ENCODE measurements at places on chromosomes 4 and X.
A peak's percentile ranks its signal among the peaks of the same experiment; 100 is the strongest.

DNA sequence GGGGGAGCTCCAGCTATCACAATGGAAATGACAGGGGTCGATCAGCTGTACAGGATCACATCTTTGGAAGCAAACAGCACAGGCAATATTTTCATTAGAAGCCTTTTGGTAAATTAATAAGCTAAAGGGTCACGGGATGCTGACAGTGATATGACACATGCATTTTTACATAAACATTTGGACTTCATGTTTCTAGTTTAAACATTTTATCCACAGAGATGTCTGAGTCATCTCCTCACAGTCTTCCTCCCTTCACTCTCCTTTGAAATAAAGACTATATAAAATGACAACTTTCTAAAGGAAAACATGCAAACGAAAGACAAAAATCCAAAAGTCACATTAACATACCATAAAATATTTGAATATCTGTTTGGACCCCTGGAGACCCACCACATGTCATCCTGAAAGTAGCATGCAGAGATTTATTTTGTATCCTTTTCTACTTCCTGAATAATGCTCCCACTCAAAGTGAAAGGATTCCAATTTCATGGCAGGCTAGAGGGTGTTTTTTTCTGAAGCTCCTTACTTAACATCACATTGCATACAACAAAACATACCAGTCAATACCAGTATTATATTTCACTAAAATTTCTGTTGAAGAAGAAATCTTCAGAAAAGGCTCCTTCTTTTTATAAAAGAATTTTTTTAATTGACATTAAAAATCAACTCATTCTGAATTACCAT, 200.1 kb upstream of the PPARGC1A start:
- DNase-seq: no peak

DNA sequence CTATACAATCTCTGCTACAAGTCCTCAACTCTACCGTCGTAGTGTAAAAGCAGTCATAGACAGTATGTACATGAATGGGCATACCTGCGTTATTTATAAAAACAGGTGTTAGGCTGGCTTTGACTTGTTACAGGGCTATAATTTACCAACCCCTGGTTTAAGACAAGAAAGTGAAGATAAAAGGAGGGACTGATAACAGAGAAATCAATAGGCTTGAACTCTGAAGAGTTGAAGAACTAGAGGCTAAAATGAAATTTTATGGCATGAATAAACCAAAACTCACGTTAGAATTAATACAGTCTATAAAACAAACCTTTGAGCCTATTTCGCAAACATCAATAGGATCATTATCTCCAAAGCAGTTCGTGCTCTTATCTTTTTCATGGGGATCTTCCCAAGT, 36.2 kb downstream of the PPA2 start:
- DNase-seq: no peak

DNA sequence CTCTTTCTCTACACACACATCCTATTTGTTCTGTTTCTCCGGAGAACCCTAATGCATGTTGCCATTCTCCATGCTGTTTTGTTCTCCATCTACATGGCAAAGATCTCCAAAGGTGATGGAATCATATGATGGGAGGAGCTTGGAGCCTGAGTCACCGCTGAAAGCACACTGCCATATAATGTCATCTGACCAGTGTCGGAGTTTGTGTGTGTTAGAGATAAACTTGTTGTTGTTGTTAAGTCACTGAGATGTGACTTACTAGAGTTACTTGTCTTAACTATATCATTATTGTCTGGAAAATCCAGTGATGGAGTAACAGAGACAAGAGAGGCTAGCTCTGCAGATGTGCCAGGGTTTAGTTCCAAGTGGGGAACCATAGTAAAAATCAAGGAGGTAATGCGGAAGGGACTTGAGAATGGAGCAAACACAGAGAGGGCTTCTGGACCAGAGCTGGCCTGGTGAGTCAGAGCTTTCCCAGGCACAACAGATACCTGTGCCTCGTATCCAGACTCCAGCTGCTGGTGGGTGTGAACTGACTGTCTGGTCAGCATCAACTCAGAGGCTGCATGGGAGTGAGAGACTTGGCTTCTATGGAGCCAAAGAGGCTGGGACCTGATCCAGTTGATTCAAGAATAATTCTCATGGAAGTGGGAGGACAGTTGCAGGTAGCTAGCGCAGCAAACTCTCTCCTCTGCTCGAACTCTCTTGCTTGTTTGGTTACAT, 30.6 kb upstream of the CCKAR start:
- DNase-seq: no peak

DNA sequence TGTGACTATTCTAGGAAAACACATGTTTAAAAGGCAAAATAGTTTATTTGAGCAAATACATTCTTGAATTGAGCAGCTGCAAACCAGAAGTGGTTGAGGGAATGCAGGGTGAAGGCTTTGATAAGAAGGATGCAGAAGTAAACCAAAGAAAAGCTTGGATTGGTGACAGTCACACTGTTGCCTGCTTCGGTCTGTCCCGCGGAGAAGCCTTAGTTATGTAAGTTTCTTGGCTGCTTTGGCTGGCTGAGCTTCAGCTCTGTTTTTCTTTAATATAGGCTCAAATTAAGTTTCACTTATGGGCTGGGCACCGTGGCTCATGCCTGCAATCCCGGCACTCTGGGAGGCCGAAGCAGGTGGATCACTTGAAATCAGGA, 67.6 kb downstream of the FAM53A start:
- DNase-seq: no peak

GRCh38 chr4:43843501-43843900, 605.1 kb downstream of the KCTD8 start:
- DNase-seq: no peak

GRCh38 chrX:12685541-12685940, 105.7 kb upstream of the PRPS2 start:
- no peak for DNase-seq

- no peak for DNase-seq
Measured at GRCh38 chr4:139791681-139792080, 126.1 kb downstream of the MGST2 start.

- DNase-seq: no peak
Measured at GRCh38 chr4:147481577-147482109, 746 bp downstream of the EDNRA start.

DNA sequence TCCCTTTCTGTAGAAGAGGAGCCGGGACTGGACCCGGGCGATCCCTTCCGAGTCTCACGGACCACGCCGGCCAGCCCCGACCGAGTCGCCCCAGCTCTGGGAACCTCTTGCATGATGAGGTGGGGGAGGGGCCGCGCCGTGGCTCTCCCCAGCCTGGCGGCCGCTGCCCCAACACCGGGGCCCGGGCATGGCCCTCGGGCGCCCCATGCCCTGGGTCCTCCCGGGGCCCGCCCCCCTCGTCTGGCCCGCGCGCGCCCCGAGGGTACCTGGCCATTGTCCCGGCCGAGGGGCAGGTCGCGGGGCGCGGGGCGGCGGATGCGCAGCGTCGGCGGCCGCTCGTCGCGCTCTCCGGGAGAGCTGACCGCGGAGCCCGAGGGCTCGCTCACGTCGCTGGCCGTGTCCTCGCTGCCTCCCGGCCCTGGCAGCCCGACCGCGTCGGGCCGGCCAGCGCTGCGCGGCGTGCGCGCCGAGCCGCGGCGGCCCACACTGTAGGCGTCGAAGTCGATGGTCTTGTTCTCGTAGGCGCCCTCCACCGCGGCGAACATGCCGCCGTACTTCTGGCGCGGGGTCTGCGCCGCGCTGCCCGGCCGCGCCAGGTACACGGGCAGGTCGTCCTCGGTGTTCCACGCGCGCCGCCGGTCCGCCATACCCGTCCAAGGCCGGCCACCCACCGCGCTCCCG, 423 bp downstream of the CRMP1 start:
- no peak for DNase-seq

GRCh38 chrX:16429406-16429805, 220.6 kb upstream of the S100G start:
- no peak for DNase-seq

DNA sequence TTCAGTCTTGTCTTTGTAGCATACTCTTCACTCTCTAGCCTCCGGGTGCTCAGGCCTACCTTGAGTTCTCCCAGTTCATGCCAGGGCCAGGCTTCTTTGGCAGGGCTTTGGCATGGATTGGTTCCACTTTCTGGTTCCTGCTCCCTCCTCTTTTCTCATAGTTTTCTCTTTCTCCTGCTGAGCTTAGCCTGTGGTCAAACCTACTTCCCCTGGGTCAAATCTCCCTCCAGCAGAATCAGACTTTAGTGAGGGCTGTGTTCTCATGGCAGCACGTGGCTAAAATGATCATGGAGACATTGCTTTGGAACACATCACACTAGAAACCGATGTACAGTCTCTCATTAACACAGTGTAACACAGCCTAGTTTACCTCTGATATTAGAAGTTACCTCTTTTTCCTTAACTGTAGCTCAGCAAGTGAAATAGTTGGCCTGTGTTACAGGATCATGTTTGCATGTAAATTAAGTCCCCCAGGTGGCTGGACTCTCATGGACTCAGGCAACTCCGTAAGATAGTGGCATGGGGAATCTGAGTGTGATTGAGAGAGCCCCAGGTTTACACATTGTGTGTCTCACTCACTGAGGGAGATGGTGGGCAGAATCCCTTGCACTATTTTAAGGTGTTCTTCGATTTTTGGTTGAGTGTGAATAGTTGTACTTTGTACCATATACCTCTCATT, 13.3 kb downstream of the RAB9A start:
- no peak for DNase-seq

DNA sequence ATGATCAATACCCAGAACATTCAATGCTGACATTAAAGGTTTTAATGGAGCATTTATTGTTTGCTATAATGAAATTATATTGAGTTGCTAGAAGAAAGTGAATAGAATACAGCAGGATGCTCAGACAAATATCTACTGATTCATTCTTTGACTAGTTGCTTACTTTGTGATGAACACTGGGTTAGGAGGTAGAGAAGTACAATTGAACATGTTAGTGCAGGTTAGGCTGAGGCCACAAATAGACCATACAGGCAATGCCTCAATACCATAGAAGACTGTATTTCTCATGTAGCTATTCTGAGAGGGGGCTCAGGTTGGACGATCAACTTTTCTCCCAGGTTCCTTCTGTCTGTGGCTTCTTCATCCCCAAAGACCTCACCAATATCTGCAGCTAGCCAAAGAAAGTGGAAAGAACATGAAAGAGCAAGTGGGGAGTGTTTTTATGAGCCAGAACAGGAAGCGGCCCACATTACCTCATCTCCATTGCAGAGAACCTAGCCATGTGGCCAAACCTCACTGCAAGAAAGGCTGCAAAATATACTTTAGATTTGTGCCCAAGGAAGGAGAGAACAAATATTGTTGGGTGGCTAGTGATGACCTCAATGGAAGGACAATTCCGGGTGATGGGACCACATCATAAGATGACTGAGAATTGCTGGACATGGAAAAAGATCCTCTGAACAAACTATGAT, 180.3 kb upstream of the GATB start:
- DNase-seq: no peak

GRCh38 chrX:149641432-149641831, 9.8 kb upstream of the TMEM185A start:
- DNase-seq: no peak

- no peak for DNase-seq
Measured at GRCh38 chr4:181146051-181146450, 1097.2 kb upstream of the TENM3 start.

DNA sequence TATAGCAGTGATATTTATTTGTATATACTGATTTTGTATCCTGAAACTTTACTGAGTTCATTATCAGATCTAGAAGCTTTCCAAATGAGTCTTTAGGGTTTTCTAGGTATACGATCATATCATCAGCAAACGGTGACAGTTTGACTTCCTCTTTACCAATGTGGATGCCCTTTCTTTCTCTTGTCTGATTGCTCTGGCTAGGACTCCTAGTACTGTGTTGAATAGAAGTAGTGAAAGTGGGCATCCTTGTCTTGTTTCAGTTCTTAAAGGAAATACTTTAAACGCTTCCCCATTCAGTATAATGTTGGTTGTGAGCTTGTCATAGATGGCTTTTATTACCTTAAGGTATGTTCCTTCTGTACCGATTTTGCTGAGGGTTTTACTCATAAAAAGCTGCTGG, 37.5 kb downstream of the CBR4 start:
- no peak for DNase-seq

DNA sequence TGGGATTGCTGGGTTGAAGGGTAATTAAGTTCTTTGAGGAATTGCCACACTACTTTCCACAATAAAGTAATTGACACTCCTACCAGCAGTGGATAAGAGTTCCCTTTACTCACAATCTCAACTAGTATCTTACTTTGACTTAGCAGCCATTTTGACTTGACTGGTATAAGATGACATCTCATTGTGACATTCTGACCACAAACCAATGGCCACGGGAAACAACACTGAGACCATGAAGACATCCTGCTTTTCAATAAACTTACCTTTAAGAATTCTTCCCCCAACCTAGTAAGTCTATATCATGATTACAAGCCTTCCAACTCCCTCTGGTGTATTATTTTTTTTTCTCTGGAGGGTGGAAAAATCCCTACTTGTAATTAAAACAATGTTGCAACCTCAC, 66.9 kb upstream of the WDR1 start:
- DNase-seq: no peak

DNA sequence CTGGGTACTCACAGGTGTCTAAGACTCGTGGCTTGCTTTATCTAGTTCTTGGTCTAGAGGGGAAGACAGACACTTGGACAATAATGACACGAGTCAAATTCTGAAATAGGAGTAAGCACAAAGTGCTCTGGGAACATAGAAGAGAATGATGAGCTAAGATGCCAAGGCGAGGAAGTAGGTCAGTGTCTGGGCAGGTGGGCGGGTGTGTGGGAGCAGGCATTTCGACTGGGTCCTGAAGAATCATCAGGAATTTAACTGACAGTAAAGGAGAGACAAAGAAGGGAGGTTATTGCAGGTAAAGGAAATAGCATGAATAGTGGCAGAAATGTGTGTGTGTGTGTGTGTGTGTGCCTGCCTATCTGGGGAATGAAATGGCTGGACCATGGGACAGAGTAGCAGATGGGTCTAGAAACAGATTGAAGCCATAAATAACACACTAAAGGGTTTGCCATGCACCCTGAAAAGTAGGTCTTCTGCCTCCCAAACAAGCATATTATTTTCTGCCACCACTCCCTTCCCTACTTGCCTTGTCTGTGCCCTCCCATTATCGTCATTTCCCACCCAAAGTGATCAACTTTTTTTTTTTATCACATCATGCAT, 58.4 kb upstream of the SLC25A43 start:
- no peak for DNase-seq

GRCh38 chrX:40169193-40170101, 71.7 kb upstream of the BCOR start:
- peak; percentile 35 for DNase-seq

DNA sequence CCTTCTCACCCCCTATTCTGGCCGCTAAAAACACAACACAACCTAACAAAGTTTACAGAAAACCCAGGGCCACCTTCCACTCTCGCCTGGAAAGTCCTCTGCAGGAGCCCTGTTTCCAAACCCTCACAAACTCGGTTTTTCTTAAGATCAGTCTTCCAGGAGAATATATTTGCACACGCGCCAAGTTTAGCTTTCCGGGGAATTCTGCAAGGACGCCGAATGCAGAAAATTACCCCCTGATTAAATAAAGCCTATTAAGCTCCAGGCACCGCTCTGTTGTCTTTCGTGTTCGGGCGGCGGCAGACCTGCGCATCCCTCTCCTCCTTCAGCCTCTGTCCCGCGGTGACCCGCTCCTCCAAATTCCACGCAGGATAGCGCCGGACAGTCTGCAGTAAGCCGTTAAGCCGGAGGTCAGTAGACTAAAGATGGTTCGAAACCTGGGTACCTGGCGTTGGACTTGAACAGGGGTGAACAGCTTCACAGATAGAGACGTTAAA, 5.0 kb downstream of the MSX1 start:
- DNase-seq: no peak
